GM23248 (cell line): ENCODE measurements at places on chromosomes 16 and 17.

- DNase-seq = peak; percentile 14
These were observed 260.5 kb downstream of the CBLN1 start for GRCh38 chr16:49021136-49021535.

DNA sequence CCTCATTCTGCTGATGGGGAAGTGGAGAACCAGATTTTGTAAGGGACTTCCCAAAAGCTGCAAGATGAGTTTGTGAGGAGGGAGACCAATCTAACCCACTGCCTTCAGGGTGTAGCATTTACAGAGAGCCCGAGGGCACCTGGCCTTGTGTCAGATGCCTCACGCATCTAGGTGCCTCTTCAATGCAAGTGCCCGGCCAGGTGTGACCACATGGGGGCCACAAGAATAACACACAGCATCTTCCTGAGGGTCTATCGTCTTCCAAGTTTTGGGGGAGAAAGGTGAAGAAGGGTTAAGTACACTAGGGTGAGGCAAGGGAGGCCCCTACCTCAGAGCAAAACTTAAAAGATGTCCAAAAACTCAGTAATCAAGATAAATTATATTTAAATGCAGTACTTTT, 401.7 kb upstream of the CDH5 start:
- no peak for DNase-seq

GRCh38 chr17:44121997-44122815, 1.2 kb downstream of the HDAC5 start:
- DNase-seq = no peak

DNA sequence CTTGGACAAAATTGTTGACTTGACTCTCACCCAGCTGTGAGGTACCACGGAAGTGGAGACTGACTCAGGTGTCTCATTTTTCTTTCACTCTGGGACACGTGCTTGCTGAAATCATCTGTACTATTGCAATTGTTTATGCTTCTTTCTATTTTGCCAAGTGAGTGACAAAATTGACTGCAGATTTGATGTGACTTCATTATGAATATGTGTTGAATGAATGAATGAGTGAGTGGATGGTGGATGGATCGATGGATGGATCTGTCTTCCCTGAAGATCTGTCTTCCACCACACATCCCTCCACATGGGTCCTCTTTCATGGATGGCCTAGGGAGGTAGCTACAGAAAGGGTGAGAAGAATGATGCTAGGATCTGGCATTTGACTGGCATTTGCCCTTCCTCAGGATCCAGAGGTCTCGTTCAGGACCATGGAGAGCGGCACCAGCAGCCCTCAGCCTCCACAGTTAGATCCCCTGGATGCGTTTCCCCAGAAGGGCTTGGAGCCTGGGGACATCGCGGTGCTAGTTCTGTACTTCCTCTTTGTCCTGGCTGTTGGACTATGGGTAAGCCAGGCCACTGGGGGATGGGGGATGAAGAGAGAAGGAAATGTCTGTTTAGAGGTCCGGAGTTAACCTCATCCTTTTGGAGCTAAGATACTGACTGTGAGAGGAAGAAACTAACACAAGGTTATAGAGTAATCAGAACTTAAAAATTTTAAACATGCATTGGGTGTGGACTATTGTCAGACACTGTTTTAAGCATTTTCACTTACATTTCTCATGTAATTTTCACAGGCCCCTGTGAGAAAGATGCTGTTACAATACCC, 12.7 kb downstream of the SLC5A11 start:
- DNase-seq = peak; percentile 66

DNA sequence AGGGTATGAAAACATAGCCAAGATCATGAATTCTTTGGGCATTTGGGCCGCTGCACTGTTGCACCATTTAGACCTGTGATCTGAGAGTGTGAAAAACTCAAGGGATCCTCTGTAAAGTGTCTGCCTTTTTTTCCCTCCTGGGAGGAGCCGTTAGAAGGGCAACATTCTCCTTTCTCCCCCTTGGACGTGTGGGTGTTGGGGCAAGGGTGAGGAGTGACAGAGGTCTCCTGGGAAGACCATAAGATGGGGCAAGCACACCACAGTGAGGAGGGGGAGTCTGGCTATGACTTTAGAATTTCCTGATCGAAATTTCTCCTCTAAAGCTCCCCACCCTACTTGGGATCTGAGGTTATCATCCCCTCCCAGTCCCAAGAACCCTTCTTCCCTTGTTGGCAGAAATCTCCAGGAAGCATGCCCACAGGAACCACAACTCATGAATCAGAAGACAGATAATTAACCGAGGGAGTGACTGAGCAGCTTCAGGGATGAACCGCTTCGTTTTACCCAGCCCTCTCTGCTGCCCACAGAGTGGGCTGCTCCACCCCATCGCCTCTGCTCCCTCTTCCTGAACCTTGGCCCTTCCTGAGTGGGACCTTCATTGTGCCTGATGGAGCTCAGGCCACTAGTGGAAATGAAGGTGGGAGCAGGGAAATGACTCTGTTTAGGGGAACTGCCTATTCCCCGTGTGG, 4.2 kb downstream of the ITGB3 start:
- peak; percentile 92 for DNase-seq

- DNase-seq = no peak
These were observed 11.2 kb upstream of the NUDT16L1 start for GRCh38 chr16:4682084-4682591.

DNA sequence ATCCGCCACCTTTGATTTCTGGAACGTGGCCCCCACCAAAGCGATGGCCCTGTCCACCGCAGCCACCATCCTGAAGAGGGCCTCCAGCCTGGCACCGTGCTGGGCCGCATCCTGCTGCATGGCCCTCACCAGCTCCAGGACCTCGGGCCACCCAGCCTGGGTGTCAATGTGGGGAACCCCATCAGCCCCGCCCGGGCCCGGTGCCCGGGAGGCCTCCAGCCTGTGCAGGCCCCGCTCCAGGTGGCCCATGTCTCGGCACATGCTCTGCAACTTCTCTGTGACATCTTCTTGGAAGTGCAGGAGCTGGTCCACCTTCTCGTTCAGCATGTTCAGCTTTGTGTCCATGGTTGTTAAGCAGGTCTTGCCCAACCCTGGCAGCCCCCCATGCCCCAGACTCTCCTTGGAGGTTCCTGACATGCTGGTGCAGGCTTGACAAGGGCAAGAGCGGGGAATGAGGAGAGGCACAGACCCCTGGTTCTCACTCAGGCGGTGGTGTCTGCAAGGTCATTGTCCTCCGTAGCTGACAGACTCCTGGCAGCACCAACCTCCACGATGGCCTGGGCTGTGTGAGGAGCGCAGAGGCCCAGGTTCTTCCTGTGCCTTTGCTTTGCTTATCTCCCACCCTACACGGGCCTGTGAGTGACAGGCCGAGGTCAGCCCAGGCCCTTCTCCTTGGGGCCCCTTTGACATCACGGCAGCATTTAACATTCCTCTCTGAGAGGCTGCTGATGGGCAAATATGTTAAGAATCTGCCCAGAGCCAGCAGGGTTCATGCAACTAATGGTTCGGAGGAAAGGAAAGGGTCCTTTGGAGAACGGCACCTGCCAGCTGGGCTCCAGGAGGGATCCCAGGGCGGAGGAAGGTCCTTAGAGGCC, at the start of gene MYLK3:
MYLK3 (minus strand) TSS at position 568 of the 875 bp plus-strand sequence; CDS start at position 417, 151 bp downstream.
- no peak for DNase-seq

DNA sequence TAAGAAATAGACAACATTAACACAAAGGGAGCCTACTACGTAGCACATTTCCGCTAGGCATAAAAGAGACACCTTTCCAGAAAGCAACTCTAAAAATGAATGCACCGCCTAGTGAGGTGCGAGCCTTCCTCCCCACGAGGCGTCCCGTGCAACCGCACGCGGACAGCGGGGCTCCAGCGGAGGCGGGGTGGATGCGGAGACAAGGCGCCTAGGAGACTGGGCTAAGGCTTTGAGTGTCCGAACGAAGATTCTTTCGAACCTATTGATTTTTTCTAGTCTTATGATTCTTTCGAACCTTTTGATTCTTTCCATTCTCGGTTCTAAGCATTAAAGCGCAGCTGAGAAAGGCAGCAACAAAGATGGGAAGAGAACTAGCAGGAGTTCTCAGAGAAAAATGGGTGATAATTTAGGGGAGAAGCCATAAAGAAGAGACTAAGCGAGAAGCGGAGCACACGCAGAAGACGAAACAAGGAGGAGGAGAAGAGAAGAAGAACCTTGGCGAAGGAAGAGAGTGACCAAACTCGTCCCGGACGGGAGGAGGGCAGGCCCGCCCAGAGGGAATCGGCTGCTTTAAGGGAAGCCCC, 394 bp upstream of the CPD start:
- DNase-seq = peak; percentile 76

DNA sequence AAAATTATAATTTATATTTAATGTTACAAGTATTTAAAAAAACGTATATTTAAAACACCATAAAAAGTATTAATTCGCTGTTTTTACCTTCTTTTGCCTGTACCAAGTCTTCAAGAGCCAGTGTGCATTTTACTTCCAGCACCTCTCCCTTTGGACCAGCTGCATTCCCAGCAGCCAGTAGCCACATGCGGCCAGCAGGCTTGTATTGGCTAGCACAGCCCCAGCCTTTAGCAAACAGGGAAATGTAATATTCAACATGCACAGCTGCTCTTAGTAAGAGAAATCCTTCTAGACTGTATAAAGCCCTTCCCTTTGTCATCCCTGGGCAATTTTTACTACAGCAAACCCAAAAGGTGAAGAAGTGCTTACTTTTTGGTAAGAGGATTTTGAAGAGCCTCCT, 6.6 kb downstream of the DHODH start:
- no peak for DNase-seq

DNA sequence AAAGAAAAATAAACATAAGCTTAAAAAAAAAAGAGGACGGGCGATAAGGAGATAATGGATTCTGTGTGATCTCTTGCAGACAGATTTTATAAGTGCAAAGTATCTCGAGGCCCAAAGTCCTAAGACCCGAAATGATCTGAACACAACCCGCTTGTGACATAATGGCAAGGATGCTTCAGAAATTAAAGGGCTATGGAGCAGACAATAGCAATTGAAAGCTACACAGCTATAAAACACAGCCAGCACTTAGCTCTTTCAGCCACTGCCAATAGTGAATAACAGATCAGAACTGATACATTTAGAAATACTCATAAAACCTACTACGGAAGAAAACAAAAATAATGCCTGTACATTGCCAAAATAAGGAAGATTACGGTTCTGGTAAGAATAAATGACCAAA, 117.5 kb downstream of the ZFHX3 start:
- no peak for DNase-seq

- DNase-seq = no peak
These were observed 24.1 kb downstream of the DYNLL2 start for GRCh38 chr17:58107306-58107705.

DNA sequence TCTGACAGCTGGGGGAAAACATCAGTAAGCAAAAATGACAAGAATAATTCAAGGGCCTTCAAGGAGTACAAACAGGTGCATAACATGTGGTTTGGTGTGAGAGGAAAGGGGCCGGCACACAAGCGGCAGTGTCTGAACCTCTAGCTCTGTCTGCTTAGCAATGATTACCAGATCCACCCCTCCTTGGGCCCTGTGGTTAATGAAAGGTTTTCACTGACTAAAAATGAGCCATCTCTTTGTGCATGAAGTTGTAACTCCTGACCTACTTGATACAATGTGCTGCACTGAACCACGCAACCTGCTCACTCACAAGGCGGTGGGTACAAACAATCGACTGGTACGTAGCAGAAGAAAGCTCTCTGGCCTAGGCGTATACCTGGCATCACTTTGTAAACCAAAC, 15.1 kb downstream of the FAM117A start:
- no peak for DNase-seq

- peak; percentile 96 for DNase-seq
These were observed 67.3 kb upstream of the PLCG2 start for GRCh38 chr16:81711657-81712319.

DNA sequence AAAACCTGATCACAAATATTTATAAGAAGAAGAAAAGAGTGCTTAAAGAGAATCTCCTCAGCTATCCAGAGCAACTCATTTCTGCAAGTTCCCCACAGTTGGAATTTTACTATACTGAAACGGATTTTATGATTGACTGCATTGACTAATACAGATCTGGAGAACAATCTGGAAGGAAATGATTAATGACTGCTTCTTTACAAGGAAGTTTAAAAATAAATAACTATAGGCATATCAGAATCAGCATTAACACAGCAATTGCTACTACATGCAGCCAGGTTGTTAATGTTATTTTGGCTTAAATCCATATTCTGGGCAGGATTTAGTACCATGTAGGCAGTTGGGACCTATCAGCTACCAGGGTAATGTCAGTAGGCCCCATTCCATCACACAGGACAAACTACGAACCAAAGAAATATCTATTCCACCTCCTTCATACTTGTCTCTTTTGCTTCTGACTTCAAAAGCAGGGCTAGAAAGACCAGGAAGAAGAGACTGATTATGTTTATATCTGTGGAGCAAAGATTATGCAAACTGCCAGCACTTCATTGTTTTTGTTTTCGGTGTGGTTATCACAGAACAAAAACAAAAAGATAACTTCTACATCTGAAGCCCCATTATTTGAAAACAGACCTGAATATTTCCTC, 3.9 kb downstream of the SKAP1 start:
- no peak for DNase-seq

DNA sequence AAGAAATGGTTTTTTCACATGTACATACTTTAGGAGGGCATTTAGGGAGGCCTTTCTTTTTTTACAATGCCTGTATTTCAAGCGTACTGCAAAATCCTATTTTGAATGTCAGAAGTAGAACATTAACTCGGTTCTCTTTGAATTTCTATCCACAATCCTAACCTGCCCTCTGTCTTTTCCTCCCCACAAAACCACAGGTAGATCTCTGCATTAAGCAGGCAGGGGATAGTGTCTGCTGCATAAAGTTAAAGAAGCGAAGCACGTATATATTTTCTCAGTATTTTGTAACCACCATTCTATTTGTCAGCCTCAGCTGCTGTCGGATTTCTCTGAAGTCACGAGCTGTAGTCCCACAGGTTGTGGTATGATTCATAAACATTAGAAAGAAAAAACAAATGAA, 137.5 kb downstream of the SHISA6 start:
- DNase-seq = no peak

DNA sequence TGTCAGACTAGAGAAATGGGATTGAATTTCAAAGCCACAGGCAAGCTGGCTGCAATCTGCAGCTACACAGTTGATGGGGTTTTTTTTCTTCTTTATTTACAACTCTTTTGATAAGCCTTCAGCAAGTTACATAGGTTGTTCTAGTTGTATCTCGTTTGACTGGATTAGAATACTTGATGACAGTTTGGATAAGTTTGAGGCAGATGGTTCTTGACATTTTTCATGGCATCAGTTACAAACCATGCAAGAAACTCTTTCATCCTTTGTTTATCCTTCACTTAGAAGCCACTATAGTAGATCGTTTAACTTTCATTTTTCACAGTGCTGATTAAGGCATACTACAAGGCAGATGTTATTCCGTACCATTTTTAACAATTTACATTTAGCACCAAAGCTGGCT, 238.9 kb downstream of the TOX3 start:
- DNase-seq = no peak

GRCh38 chr17:59796785-59797205, 89.3 kb downstream of the VMP1 start:
- no peak for DNase-seq

- DNase-seq = no peak
These were observed 1.4 kb downstream of the RANBP10 start for GRCh38 chr16:67804853-67805542.
